ENCODE measurements at places on chromosomes 16 and 17.

GRCh38 chr17:74408815-74409214 is 23.1 kb upstream of the GPRC5C start:
- no peak for DNase-seq

DNA sequence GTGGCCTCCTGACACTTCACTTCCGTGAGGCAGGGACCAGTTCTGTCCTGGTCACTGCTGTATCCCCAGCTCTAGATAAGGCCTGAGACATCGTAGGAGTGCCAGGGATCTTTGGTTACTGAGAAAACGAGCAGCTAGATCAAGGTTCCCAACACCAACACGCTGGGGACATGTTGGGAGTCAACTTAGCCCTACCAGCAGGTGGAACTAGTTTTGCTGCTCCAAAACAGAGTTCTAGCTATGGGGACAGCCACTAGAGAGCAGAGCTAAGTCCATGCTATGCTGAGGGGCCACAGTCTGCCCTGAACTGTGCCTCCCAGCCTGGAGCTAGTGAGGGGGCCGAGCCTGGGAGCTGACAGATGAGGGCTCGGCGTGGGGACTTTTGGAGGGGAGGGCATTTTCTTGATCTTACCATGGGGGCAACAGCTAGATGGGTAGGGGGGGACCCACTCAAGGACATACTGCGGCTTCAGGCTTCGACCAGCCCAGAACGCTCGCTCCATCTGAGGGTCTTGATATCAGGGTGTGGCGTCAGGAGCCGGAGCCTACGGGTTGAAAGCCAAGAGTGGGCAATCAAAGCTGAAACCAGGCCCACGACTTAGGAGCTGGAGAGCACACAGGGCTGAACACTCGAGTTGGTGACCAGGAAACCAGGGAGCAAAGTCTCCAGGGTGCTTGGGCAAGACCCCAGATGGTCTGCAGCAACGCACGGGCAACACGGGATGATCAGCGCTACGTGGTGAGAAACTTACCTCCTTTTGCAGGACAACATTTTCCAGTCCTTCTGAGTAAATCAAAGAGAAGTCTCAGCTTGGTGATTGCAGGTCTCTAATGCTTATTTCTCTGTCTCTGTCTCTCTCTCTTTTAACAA is 13.4 kb downstream of the SNX20 start:
- no peak for DNase-seq

DNA sequence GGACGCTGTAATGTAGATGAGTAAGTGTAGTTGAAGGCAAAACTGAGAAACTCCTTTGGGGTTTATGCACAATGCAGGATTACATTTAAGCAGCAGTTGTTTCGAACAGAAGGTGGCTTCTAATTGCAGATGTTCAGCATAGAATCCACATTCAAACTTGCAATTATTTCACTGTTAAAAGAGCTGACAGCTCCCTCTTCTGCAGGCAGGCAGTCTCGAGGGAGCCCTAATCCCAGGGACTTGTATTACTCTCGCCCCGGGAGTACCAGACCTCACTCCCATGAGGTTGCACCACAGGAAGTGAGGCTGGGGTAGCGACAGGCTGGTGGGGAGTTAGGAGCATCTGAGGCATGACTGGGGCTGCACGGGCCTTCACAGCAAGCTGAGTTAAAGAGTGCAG is 484.3 kb upstream of the EEF2KMT start:
- DNase-seq: no peak

DNA sequence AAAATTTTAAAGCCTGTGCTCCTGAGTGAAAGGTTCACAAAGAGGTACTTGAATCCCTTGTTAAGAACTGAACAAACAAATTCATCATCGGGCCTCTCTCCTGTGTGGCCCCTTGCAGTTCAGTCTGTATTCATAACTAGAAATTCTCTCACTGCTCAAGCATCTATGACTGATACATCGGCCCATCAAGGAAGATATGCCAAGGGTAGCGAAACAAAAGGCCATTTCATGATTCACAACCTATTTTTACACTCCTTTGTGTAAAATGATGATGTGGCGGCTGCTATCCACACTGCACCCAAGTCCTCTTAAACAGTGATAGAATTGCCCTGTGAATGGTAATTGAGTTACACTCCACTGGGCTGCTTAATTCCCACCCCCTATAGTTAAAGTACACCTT is 204.6 kb downstream of the STX8 start:
- DNase-seq: no peak

GRCh38 chr16:31386157-31386984 is 6.8 kb upstream of the ITGAD start:
- peak; percentile 93 for DNase-seq

DNA sequence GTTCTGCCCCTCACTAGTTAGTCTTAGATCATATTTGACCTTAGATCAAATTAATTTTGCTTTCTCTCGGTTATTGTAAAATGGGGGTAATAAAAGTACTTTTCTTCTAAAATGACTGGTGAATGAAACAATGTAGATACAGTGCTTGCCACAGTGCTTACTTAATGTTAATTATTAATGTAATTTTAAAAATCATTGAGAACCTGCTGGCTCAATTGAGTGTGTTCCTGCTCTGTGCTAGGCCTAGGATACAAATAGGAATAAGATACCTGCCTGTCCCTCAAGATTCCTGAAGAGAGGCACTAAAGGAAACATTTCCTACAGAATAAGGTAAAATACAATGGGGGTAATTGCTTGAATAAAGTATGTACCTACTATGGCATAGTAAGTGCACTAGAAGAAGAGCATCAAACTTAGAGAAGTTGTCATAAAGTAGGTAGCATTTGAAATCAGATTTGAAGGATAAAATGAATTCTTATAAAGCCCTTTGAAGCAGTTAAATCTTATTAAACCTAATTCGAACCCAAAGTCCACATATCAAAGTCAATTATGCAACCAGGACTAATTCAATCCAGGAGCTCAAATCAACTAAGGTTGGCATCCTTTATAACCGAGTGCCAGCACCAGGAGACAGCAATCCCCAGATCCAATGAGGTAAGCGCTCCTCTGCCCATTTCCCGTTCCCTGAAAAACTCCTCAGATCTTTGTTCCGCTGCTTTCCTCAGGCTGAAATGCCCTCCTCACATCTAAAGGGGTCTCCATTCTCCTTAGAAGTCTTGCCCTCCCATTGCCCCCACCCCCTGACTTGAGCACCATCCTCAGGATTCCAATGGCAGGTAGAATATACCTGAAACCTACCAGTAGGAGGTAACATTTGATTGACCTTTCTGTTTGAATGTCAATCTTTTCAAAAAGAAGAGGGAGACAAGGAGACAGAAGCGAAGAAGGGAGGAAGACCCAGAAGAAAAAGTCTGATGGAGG is 2.4 kb upstream of the MED13 start:
- DNase-seq: no peak

- DNase-seq: peak; percentile 61
Observed at GRCh38 chr16:11915114-11915643, 577 bp downstream of the GSPT1 start.

DNA sequence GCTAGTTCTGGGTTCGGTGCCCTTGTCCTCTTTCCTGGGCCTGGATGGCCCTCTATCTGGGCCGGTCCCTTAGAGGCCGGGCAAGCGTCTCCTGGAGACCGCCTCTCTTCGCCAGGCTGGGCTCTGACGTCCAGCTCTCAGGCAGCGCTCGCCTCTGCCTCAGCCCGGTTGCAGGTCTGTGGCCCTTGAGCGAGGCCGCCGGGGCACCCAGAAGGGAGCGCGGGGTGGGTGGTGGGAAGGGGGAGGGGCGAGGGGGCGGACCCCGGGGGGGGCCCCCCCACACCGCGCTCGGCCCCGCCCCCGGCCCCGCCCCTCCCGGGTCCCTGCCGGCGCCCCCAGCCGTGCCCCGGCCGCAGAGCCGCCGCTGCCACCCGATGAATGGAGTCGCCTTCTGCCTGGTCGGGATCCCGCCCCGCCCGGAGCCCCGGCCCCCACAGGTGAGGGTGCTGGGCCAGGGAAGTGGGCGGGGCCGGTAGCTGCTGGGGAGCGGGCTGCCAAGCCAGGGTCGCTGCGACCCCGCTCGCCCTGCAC is at the start of gene ARHGAP23:
ARHGAP23 (plus strand) TSS at position 353 of the 531 bp plus-strand sequence; CDS start at position 375, 22 bp downstream.
- DNase-seq: peak; percentile 16

DNA sequence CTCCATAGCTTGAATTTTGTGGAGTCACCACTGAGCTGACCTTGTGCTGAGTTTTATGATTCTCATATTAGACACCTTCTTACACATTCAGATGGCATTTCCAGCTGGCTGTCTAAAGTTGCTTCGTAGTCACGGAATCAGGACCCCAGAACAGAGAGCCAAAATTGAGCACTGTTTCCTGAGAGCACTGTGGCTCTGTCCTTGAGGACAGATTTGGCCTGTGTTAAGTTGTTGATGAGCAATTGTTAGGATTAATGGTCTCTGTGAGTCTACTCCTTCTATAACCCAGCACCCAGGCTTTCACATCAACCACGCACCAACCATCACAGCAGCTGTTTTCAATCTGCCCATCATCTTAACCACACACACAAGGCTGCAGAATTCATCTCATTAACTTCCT is 277.5 kb upstream of the HSBP1 start:
- DNase-seq: no peak

- peak; percentile 20 for DNase-seq
Observed at GRCh38 chr17:81137248-81137647, 28.1 kb upstream of the PVALEF start.

DNA sequence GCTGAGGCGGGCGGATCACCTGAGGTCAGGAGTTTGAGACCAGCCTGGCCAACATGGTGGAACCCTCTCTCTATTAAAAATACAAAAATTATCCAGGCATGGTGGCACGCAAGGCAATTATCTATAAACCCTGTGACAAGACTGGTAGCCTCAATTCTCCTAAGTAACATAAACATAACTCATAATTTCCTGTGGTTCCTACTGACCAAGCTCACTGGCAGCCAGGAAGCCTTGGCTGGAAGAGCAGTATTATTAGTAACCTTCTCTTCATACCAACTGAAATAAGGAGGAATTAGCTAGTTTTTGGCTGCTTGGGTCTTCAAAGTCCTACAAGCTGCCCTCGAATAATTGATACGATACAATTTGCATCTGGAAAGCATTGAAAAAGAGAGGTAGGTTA is 31.6 kb upstream of the LRRC37A3 start:
- DNase-seq: no peak

GRCh38 chr16:79136955-79137354 is 463.6 kb downstream of the MAF start:
- no peak for DNase-seq

GRCh38 chr17:79041723-79042420 is 17.9 kb downstream of the C1QTNF1 start:
- no peak for DNase-seq

Data from inflammatory macrophage treated with lipopolysaccharide for 4 hours (primary cell).